ENCODE measurements at places on chromosomes 4 and X. TPM values are rescaled to one million over a fixed set of nuclear protein-coding genes. Genes with fewer than 3 reads are reported as not detected.

DNA sequence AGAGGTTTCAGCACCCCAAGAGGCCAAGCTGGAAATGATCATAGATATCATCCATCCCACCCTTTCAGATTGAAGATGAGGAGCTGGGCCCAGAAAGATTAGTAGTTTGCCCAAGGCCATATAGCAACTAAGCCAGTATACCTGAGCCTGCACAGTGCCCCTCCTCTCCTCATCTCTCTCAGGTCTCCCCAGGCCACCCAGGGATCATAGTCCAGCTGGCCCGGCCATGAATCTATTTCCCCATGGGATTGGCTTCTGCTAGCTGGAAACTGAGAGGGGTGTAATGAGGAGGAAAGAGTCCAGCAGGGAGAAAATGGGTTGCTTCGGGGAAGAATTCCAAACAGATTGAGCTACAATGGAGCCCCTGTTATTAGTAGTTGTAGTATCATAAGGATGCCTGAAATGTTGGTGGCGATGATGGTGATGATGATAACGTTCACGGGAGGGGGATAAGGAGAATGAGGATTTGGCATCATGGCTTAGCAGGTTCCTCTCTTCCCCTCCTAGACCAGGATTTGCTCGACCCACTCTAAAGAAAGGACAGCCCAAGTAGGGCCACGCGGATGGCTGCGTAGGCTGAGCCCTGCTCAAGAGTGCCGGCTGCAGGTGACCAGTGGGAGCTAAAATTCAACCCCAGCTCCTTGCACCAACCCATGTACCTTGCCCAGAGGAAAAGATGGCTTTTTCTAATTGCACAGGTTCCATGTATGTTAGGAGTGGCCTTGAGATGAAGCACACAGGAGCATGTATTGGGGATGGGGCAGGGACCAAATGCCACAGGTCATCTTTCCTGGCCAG lies 117.8 kb upstream of the PJA1 start:
- no peaks in the 10 kb centered on the region for H3K36me3 ChIP-seq
- no peak overlapping the region for H3K27ac ChIP-seq
- no peaks in the 10 kb centered on the region for H3K4me1 ChIP-seq
- H3K4me3 ChIP-seq = no peak overlapping the region

DNA sequence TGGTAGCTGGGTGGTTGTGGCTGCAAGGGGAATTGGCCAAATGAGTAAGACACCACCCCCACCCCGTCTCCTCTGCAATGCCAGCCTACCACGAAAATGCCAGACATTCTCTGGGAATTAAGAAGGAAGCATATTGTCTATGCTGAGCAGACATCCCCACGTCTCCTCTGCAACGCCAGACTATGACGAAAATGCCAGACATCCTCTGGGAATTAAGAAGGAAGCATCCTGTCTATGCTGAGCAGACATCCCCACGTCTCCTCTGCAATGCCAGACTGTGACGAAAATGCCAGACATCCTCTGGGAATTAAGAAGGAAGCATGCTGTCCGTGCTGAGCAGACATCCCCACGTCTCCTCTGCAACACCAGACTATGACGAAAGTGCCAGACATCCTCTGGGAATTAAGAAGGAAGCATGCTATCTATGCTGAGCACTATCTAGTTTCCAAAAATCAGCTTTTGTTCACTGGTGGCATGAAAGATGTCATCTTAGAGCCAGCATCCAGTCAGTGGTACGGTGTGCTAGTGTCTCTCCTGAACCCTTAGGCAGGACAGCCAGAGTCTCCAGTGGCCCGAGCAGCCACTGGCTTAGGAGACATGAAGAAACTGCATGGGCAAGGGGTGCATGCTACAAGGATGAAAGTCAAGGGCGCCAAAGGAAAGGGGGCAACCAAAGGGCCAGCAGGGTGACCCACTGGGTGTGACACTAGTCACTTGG lies 339.8 kb upstream of the FRG1 start:
- no peaks in the 10 kb centered on the region for H3K27me3 ChIP-seq
- no peaks in the 10 kb centered on the region for H3K36me3 ChIP-seq
- no peak for DNase-seq
- no peak overlapping the region for H3K4me3 ChIP-seq
- H3K27ac ChIP-seq = no peak overlapping the region
- H3K4me1 ChIP-seq = no peaks in the 10 kb centered on the region

DNA sequence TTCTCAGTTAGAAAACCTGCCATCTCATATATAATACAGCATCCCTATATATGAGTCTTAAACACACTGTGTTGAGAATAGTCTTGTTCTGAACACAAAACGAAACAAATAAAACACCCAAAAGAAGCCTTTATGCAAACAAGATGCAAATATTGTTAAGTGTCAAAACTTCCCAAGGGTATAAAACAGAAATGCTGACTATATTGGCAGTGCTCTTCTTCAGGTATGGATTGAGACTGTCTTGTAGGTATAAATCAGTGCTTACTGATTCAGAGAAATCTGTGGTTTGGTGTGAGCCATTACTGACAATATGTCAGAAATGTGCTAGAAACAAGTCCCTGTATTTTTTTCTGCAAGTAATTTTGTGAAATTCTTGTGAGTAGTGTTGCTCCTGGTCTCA lies 82.8 kb upstream of the CTSO start:
- H3K27ac ChIP-seq = no peak overlapping the region
- DNase-seq = no peak
- H3K27me3 ChIP-seq = no peaks in the 10 kb centered on the region
- no peak overlapping the region for H3K4me3 ChIP-seq
- H3K4me1 ChIP-seq = no peaks in the 10 kb centered on the region

DNA sequence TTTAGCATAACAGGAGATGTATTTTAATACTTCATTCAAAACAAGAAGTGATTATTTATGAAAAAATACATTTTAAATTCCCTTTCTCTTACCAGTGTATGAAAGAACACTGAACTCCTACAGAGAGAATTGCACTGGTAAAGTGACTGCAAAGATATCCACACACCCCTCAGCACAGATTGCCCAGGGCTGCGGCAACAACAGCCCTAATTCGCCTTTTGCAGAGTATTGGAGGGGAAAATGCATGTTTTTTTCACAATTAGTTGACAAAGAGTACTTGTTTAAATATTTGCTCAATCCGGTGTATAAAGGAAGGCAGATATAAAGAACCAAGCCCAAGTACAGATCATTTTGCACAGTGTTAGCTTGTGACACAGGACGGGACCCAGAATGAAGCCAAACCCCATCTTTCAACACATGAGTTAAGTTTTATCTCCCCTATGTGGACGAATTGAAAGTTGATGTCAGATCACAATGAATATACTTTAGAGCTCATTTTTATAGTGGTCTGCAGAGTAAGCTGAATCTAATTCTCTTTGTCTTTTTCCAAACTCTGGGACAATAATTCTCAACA lies 551.4 kb upstream of the IGFBP7 start:
- H3K4me3 ChIP-seq = no peak overlapping the region
- H3K27ac ChIP-seq = no peak overlapping the region
- H3K36me3 ChIP-seq = no peaks in the 10 kb centered on the region
- no peaks in the 10 kb centered on the region for H3K27me3 ChIP-seq

- no peaks in the 10 kb centered on the region for H3K4me1 ChIP-seq
- H3K27me3 ChIP-seq = no peaks in the 10 kb centered on the region
- H3K4me3 ChIP-seq = no peak overlapping the region
- no peak for DNase-seq
These were observed 77.0 kb upstream of the STX18 start for GRCh38 chr4:4618847-4619246.

Gene MAPK10
- not detected for total RNA-seq

Gene HS6ST2
- not detected for total RNA-seq

Gene CT47B1
- not detected for total RNA-seq

Data from activated CD8-positive, alpha-beta T cell treated with anti-CD3 and anti-CD28 coated beads, Interleukin-2, amount 10 ng/mL, durations not matched to agents 7 days and 5 days (primary cell).